Temporal lobe (tissue), 4 donors: ENCODE measurements at places on chromosomes 11 and 22. TPM values are rescaled to one million over a fixed set of nuclear protein-coding genes. Genes with fewer than 3 reads are reported as not detected.

Gene UPK3A
- not detected for total RNA-seq

Gene TIMM10
- 27.0 TPM for total RNA-seq

Gene SHISAL1
- total RNA-seq, result 25.8 TPM

Gene STK33
- total RNA-seq, result 4.2 TPM

Gene OR6T1
- total RNA-seq, result not detected

Gene DAGLA
- 7.4 TPM for total RNA-seq

Gene NAALAD2
- 6.4 TPM for total RNA-seq

Gene MUS81
- total RNA-seq, result 31.0 TPM

Gene OR52A5
- not detected for total RNA-seq

Gene GLYAT
- 0.25 TPM for total RNA-seq

Gene TRPM5
- not detected for total RNA-seq

Gene SVIP
- total RNA-seq, result 2.2 TPM

Gene NPTXR
- total RNA-seq, result 20.9 TPM

Gene OR6X1
- not detected for total RNA-seq

Gene NCAM1
- total RNA-seq, result 514 TPM

Gene OR8G1
- total RNA-seq, result not detected

Gene ZP1
- total RNA-seq, result not detected
